ENCODE measurements at places on chromosomes 6 and 20. TPM values are rescaled to one million over a fixed set of nuclear protein-coding genes. Genes with fewer than 3 reads are reported as not detected.

The APOBEC2 gene
- not detected for total RNA-seq

The ARFRP1 gene
- total RNA-seq = 26.3 TPM

The C2 gene
- total RNA-seq = 5.3 TPM

The PLAGL2 gene
- total RNA-seq = 1.8 TPM

The TNFRSF21 gene
- 45.2 TPM for total RNA-seq

The RAB44 gene
- not detected for total RNA-seq

The TFAP2C gene
- total RNA-seq = under 0.01 TPM

The EFCAB8 gene
- total RNA-seq = not detected

The ADGRF4 gene
- not detected for total RNA-seq

The MCHR2 gene
- 1.6 TPM for total RNA-seq

The FAM162B gene
- total RNA-seq = 2.8 TPM

The PFDN6 gene
- total RNA-seq = 36.7 TPM

The CPNE5 gene
- 36.0 TPM for total RNA-seq

The FAM209A gene
- total RNA-seq = not detected

The BMP6 gene
- total RNA-seq = 5.1 TPM

The TREM2 gene
- 8.5 TPM for total RNA-seq

The ACTL10 gene
- total RNA-seq = 0.46 TPM

The TMX4 gene
- total RNA-seq = 90.9 TPM

The ZNF831 gene
- total RNA-seq = 0.23 TPM

The PBOV1 gene
- total RNA-seq = not detected

The TRIM10 gene
- 0.23 TPM for total RNA-seq

The TMEM74B gene
- total RNA-seq = 16.1 TPM

The NKAPL gene
- total RNA-seq = 4.6 TPM

The ADGRG6 gene
- total RNA-seq = 9.9 TPM

The DEFB124 gene
- total RNA-seq = not detected

The OOEP gene
- total RNA-seq = not detected

The KCNK5 gene
- not detected for total RNA-seq

The PTK6 gene
- total RNA-seq = not detected

Data from diencephalon (tissue), 1 donor.